NCI-H2081 treated with DMSO at 0.1 percent for 48 hours (cell line): ENCODE measurements at places on chromosomes 3 and 15.

GRCh38 chr3:133494469-133494868 lies 79.0 kb upstream of the CDV3 start:
- DNase-seq, result no peak

- DNase-seq, result no peak
Observed at GRCh38 chr3:48546203-48546829, 10.3 kb downstream of the PFKFB4 start.

GRCh38 chr3:34212656-34213055 lies 414.2 kb downstream of the PDCD6IP start:
- peak; percentile 27 for DNase-seq

DNA sequence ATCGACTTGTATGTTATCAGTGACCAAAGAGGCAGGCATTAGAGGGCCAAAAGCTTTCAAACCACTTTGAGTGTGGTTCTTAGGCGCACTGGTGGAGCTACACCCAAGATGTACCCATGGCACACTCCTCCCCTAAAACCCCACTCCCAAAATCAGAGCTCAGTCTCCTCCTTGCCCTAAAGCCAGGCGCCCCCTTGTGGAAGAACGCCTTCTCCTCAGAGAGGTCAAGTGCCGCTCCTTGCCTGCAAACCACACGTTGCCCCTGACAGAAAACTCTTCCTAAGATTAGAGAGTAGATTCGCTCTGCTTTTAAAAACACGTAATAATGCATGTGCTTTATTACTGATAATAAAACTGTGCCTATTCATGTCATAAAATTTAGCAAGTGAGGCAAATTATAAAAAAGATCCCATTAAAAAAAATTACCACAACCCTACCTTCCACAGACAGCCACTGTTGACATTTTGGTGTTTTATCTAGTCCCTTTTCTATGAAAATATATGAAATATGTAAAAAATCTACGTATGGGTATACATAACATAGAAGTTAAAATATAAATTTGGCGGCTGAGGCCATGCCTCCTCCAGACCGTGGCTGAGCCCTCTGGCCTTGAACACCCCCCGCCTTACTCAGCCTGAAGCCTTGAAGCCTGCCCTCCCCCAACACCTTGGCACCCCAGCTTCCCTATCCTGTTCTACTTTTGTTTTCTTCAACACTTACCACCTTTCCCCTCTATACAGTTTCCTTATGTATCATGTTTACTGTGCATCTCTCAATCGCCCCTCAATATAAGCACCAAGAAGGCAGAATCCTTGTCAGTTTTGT lies 33.5 kb downstream of the BCL2L10 start:
- no peak for DNase-seq

DNA sequence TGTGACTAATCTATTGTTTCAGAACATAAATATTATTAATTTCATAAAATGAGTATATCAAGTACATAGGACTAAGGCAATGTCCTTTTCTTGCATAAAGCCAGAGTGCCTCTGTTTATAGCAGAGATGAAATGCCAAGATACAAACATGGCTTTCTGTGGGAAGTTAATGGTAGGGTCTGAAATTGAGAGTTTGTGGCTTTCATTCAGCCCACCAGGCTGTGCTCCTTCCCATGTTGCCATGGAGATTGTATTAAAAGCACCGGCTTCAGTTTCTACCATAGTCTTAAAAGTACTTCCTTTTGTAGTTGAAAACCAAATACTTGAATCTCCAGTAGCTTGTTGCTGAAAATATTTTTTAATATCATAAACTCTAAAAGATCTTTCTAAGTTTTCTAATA lies 114.0 kb downstream of the LRRC28 start:
- DNase-seq, result no peak

GRCh38 chr3:170372190-170372879 lies 14.8 kb downstream of the SKIL start:
- no peak for DNase-seq

DNA sequence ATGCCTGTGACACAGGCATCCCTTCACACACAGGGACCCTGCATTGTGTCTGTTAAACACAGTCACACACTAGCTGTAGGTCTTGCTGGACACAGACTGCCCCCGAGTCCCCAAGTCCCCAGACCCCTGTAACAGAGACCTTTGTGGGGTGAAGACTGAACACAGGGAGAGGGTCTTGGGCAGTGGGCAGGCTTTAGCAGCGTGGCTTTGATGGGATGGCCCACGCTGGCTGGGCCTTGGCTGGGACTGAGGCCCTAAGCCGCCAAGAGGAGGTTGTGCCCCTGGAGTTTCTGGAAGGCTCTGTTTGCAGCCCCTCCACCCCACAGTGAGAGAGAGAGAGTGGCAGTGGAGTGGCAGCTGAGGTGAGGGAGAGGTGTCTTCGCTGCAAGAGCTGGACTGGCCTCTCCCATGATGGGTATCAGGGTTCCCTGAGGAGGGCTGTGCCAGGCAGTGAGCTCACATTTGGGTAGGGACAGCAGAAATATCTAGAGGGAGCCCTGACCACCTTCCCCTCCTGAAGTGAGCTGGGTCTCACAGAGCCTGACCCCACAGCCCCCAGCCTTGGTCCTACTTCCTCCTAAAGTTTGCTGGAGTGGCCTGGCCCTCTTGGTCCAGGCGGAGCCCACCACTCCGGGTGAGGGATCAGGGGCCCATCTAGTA lies 635 bp upstream of the VILL start:
- no peak for DNase-seq

DNA sequence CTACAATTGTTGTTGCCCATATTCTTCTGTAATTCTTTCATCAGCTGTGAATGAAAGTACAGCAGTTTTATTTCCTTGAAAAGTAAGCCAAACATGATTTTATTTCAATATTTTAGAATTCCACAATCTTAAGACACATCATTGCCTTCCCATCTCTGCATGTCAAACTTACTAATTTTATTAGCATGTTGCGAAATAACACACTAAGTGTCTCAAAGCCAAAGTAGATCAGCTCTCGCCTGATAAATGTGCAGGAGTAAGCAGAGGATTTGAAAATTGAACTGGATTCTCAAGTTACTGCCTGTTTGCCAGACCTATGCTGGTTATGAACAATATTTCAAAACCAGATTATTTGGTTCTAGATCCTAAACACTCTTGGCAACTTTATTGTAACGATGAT lies 25.7 kb downstream of the TGFBR2 start:
- DNase-seq, result no peak

GRCh38 chr3:123663977-123664376 lies 79.1 kb upstream of the HACD2 start:
- DNase-seq, result no peak

DNA sequence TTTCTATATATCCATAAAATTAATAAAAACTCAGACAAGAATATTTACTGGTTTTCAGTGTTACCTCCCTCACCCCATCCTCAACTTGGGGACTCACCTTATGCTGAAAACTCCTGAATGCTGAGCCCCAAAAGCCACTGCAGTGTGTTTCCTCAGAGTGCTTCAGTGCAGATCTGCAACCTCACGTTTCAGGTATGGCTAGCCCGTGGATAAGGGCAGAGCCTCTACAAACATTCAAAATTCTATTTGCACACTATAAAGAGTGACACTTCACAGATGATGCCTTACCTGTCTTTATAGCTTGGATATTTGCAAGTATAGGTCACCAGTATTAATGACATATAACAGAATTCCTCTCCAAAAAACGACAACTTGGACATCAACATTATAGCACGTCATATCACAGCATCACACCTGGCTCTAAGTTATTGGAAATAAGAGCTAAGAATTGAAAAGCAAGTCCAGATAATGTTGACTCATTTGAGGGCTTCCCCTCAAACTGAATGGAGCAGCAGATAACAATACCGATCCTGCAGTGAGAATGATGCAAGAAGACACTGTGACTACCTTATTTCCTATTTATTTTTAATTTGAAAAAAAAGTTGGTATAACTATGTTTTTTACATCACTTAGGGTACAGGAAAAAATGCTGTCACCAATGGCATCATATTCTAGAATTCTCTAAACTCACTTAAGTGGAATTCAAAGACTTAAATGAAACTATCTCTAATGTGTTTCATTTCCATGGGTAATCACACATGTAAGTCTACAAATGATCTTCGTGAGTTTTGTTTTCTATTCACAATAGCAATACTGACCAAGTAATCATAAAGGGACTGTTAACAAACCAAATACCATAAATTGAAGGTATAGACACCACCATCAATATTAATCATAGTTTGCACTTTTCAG lies 40.7 kb upstream of the RSL24D1 start:
- DNase-seq, result no peak

GRCh38 chr3:18572809-18573208 lies 147.7 kb upstream of the SATB1 start:
- DNase-seq, result no peak

- no peak for DNase-seq
Observed at GRCh38 chr3:154851644-154852043, 228.5 kb upstream of the MME start.

- DNase-seq, result no peak
Observed at GRCh38 chr3:46484388-46484787, 13.4 kb upstream of the RTP3 start.

- no peak for DNase-seq
Observed at GRCh38 chr15:33242669-33243191, 48.2 kb upstream of the FMN1 start.

DNA sequence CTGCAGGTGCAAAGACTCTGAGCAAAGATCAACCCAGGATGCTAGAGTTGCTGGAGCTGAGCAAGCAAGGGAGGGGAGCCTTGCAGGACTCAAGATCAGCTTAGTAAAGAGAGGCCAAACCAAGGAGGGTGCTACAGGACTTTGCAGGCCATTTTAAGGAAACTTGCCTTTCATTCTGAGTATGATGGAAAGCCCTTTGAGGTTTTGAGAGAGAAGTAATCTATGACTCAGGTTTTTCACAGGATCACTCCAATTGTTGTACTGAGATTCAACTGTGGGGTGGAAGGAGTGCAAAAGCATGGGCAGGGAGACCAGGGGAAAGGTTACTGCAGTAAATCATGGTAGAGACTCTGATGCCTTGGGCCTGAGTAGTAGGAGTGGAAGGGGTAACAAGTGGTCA lies 260.4 kb upstream of the GPR149 start:
- DNase-seq, result no peak

DNA sequence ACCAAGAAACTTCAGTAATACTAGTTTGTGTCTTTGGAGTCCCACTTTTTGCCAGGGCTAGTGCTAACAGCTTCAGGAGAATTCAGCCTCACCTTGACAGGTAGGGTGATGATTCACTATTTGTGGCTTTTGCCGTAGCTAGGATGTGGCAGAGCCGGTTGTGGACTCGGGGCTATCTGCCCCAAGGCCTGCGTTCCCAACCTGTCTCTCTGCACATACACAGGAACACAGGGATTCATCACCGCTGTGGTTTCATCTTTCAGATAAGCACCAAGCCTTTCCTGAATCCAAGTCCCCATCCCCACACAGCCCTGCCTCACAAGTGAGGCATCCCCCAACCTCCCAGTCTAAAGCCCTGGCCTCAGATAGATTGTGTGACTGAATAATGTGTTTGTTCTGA lies 45.2 kb upstream of the POLG start:
- DNase-seq, result no peak

GRCh38 chr3:50156549-50157493 lies 1.7 kb downstream of the SEMA3F start:
- no peak for DNase-seq

DNA sequence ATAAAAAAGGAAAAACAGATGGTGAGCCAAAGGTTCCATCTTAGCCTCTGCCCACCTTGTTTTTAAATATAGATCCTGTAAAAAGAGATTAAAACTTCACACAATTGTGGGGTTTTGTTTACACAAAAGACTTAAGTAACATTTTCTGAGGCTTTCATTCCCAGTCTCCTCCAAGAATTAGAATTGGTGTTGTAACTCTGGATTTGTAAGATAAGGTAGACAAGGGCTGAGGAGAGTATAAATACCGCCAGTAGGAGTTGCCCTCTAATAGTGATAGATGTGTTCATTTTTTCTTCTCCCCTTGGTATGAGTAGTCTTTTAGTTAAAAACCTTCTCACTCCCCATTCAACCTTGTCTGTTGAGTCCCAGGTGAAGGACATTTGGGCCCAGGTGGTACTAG lies 8.5 kb downstream of the MINDY2 start:
- no peak for DNase-seq

GRCh38 chr3:2166552-2166951 lies 67.9 kb downstream of the CNTN4 start:
- no peak for DNase-seq

GRCh38 chr3:150006794-150007193 lies 36.1 kb upstream of the PFN2 start:
- no peak for DNase-seq

GRCh38 chr3:25455441-25456132 lies 27.5 kb downstream of the RARB start:
- DNase-seq, result no peak

DNA sequence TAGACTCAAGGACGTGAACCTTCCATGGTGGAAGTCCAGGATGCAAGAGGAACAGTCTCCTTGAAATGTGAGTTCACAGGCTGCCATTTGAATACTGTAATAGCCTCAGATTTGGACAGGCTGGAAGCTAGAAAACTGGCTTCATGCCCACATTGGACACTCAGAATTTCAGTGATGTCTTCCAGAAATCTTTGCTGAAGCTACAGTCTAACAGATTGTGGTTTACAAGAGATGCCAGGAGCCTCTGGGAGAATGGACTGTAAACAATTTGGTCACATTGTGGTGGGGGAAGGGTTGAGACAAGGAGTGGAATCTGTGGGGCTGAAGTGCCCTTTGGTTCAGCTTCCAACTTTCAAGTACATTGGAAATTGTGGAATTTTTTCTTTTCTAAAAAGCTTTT lies 252.0 kb upstream of the PROK2 start:
- no peak for DNase-seq

- DNase-seq, result no peak
Observed at GRCh38 chr3:72395776-72396311, 452.4 kb downstream of the SHQ1 start.

- no peak for DNase-seq
Observed at GRCh38 chr3:109853077-109853731, 515.9 kb upstream of the DPPA4 start.

DNA sequence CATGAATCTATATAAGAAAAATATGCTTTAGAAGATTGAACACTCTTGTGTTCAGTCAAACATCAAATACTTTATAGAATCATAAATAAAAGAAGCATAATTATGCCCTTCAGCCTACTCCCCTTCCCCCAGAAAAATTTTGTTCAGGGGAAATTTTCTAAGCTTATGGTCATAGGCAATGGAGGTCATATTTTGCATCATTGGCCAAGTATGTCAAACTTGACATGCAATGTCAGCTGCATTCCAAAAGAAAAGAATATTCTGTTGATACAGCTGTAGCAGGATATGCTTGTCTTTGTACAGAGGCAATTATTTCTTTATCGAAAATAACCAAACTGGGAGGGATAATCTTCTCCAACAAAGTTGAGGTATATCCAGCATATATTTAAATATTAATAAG lies 328.2 kb downstream of the ZIC1 start:
- DNase-seq, result no peak
